Aorta (tissue), 5 donors: ENCODE measurements at places on chromosomes 1 and 21. TPM values are rescaled to one million over a fixed set of nuclear protein-coding genes. Genes with fewer than 3 reads are reported as not detected.
A peak's percentile ranks its signal among the peaks of the same experiment; 100 is the strongest.

DNA sequence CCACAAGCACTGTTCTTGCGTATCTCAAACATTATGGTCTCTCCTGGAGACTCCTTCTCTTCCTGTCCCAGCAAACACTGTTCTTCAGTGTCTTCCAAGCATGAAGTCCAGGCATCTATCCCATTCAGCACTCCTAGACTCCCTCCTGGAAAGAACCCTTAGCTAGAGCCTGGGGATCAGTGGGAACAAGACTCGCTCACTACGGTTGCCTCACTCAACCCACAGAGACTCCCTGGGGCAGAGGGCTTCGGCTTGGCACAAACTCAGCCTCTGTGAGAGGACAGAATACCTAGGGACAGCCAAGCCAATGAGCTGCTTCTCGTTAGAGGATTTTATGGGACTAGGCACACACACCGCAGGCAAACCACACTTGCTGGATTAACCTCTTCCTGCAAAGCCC lies 86.5 kb upstream of the IPO9 start:
- H3K27ac ChIP-seq, result peak overlapping the region; percentile 66
- peak overlapping the region; percentile 1 for H3K4me3 ChIP-seq
- no peaks in the 10 kb centered on the region for H3K36me3 ChIP-seq
- H3K4me1 ChIP-seq, result peaks cover 3% of the 10 kb centered on the region
- no peak for DNase-seq
- H3K27me3 ChIP-seq, result no peaks in the 10 kb centered on the region

DNA sequence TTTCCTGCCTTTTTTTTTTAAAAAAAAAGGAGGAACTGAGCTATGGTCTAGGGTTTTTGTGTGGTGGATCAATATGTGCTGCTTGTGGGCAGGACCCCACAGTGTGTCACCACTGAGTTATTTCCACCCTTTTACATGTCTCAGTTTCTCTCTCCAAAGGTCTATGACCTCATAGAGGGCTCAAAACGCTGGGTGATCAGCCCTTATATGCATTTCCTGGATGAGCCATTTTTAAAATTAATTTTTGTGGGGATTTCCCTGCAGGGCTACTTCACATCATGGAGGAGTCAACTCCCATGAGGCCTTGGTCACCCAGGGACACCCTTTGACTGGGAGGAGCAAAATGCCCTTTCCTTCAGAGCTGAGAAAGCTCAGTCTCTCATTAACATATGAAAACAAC lies 20.7 kb upstream of the HAO2 start:
- no peak overlapping the region for H3K27ac ChIP-seq
- no peak overlapping the region for H3K4me3 ChIP-seq
- no peaks in the 10 kb centered on the region for H3K36me3 ChIP-seq
- DNase-seq, result no peak
- H3K27me3 ChIP-seq, result no peaks in the 10 kb centered on the region

ZNF648 gene
- total RNA-seq, result not detected

HES3 gene
- total RNA-seq, result not detected

DNA sequence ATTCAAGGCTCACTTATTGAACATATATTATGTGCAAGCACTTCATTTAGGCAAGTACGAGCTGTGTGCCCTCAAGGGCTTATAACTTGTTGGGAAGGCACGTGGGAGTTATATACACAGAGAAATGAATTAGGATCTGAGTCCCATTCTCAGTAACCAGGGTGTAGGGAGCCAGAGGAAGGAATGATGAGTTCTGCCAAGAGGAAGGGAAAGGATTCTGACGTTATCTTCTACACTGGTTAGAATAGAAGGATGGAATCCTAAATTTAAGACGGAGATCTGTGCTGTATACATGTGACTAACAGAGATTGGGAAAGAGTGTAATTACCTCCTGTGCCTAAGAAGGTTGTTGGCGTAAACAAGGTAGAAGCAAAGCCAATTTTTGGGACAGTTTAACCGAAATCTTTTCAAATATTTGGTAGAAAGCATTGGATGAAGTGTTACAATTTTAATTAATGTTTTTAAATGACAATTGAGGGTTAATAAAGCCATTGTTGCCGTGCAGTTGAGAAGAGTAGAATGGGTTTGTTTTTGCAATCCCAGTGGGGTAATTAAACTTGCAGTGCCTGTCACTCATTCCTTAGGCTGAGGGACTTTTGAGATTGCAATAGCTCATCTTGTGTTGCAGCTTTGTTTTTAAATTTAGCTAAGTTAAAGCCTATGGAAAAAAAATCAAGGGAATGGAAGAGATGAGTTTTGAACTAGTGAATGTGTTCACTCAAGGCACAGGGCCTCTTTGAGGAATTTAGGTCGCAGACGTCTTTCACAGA lies 177.2 kb downstream of the NFIA start:
- H3K27ac ChIP-seq, result no peak overlapping the region
- H3K4me1 ChIP-seq, result peaks cover 3% of the 10 kb centered on the region
- H3K36me3 ChIP-seq, result no peaks in the 10 kb centered on the region
- no peak overlapping the region for H3K4me3 ChIP-seq
- H3K27me3 ChIP-seq, result no peaks in the 10 kb centered on the region

GRCh38 chr1:85554630-85555327 lies 25.8 kb upstream of the CCN1 start:
- H3K4me1 ChIP-seq, result peaks cover 14% of the 10 kb centered on the region
- no peak overlapping the region for H3K4me3 ChIP-seq
- H3K27me3 ChIP-seq, result no peaks in the 10 kb centered on the region
- no peaks in the 10 kb centered on the region for H3K36me3 ChIP-seq
- no peak overlapping the region for H3K27ac ChIP-seq

DNA sequence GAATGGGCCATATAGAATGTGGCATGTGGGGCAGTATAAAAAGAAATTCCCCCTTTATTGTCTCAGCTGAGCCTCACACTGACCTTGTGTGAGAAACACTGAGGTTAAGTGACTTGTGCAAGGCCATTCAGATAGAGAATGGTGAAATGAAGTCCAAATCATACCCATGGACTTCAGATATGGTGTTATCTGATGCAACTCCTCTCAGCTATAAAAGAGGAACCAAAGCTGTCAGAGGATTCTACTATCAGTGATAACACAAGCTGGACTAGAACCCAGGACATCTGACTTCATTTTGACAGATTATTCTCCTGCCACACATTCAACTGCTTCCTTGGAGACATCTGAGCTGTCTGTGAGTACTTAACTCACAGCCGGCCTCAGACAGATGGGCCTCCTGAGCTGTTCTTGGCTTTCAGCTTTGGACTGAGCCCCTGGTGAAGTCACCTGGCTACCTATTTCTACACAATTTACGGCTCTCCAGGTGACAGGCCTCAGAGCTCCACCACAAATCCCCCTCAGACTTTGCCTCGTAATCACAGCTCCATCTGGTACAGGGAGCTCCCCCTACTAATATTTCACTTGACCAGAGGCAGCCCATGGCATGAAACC lies 104.6 kb downstream of the PLXNA2 start:
- H3K27ac ChIP-seq, result no peak overlapping the region
- no peaks in the 10 kb centered on the region for H3K27me3 ChIP-seq
- no peak overlapping the region for H3K4me3 ChIP-seq
- peaks cover 6% of the 10 kb centered on the region for H3K4me1 ChIP-seq
- peaks cover 10% of the 10 kb centered on the region for H3K36me3 ChIP-seq

- no peaks in the 10 kb centered on the region for H3K27me3 ChIP-seq
- no peak for DNase-seq
- no peaks in the 10 kb centered on the region for H3K4me1 ChIP-seq
- no peak overlapping the region for H3K4me3 ChIP-seq
Measured at GRCh38 chr1:14627608-14628489, 29.4 kb downstream of the KAZN start.

DNA sequence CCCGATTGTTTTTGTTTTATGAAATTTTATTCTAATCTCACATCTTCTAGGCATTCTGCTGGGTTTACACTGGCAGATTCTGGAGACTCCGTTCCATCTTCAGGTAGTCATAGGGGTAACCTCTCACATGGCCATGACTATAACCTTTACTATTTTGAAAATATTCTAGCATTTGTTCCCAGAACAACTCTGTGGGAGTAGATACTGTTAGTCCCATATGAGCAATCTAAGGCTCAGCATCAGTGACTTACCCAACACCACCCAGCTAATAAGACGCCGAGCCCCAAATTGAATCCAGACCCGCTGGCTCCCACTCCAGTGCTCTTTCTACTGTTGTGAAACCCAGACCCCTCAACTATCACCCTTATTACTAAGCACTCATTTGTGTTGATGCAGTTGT lies 9.8 kb downstream of the ADAMTS4 start:
- H3K4me1 ChIP-seq, result no peaks in the 10 kb centered on the region
- H3K4me3 ChIP-seq, result no peak overlapping the region
- DNase-seq, result peak; percentile 54
- no peak overlapping the region for H3K27ac ChIP-seq
- no peaks in the 10 kb centered on the region for H3K36me3 ChIP-seq

- H3K36me3 ChIP-seq, result no peaks in the 10 kb centered on the region
- no peaks in the 10 kb centered on the region for H3K4me1 ChIP-seq
- no peak overlapping the region for H3K4me3 ChIP-seq
- no peak for DNase-seq
- no peak overlapping the region for H3K27ac ChIP-seq
- no peaks in the 10 kb centered on the region for H3K27me3 ChIP-seq
Measured at GRCh38 chr1:4762146-4762545, 107.7 kb downstream of the AJAP1 start.

DNA sequence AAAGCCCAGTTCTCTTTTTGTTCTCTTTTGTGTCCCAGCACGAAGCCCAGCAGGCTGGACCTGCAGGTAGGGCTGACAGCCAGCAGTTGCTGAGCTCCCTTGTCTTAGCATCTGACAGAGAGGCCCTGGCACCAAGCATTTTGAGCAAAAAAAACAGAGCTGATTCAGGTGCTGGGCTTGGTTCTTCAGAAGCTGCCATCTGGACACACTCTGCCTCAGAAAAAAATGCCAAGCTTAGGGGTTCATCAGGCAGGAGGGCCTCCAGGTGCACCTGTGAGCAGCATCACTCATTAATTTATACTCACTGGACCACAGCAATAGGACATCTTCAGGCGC lies 167.1 kb upstream of the PLD5 start:
- no peak overlapping the region for H3K27ac ChIP-seq
- no peaks in the 10 kb centered on the region for H3K4me1 ChIP-seq
- H3K36me3 ChIP-seq, result no peaks in the 10 kb centered on the region
- H3K27me3 ChIP-seq, result no peaks in the 10 kb centered on the region

GRCh38 chr1:200524092-200524491 lies 96.5 kb downstream of the KIF14 start:
- no peaks in the 10 kb centered on the region for H3K27me3 ChIP-seq
- no peaks in the 10 kb centered on the region for H3K4me1 ChIP-seq
- H3K4me3 ChIP-seq, result no peak overlapping the region

DNA sequence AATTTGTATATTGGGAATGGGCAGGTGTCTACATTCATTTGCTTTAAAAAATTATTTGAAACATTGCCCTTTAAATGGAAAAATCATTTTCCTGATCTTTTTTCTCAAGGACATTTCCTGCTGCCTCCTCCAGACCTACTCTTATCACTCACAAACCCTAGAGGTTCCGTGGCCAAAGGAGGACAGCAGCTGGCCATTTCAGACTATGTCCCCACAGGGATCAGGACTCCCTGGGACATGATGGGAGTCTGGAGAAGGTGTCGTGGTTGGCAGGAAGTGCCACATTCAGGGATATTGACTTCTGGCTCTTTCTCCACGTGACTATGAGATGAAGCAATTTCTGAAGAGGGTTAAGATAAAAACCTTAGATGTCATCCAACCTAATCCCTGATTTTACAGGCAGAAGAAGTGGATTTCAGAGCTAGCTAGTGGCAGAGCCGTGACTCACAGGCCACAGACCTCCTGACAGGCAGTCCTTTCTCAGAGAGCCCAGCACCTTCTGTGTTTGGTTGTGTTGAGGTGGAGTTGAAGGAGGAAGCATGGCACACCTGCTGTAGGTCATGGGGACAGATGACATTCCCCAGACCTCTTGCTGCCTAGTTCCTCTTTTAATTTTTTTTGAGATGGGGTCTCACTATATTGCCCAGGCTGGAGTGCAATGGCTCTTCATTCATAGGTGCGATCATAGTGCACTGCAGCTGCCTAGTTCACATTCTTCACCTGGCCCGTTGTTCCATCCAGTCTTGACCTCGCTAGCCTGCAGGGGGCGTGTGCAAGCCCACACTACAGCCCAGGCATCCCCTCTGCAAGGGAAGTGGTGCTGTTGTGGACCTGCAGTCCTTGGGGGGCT lies 25.5 kb upstream of the IL10 start:
- H3K27ac ChIP-seq, result no peak overlapping the region
- no peaks in the 10 kb centered on the region for H3K4me1 ChIP-seq
- H3K36me3 ChIP-seq, result no peaks in the 10 kb centered on the region
- no peak overlapping the region for H3K4me3 ChIP-seq
- no peak for DNase-seq

- H3K4me1 ChIP-seq, result peaks cover 8% of the 10 kb centered on the region
- H3K4me3 ChIP-seq, result no peak overlapping the region
- H3K27me3 ChIP-seq, result no peaks in the 10 kb centered on the region
- no peaks in the 10 kb centered on the region for H3K36me3 ChIP-seq
- DNase-seq, result no peak
Measured at GRCh38 chr21:38913893-38914527, 108.3 kb downstream of the ETS2 start.

CYP4A22 gene
- 0.18 TPM for total RNA-seq

LRRC3 gene
- total RNA-seq, result 5.3 TPM

ZNF695 gene
- total RNA-seq, result not detected
